ENCODE measurements at places on chromosomes 3 and 15.
A peak's percentile ranks its signal among the peaks of the same experiment; 100 is the strongest.

GRCh38 chr15:70964058-70964457, 71.4 kb downstream of the LRRC49 start:
- DNase-seq, result no peak

DNA sequence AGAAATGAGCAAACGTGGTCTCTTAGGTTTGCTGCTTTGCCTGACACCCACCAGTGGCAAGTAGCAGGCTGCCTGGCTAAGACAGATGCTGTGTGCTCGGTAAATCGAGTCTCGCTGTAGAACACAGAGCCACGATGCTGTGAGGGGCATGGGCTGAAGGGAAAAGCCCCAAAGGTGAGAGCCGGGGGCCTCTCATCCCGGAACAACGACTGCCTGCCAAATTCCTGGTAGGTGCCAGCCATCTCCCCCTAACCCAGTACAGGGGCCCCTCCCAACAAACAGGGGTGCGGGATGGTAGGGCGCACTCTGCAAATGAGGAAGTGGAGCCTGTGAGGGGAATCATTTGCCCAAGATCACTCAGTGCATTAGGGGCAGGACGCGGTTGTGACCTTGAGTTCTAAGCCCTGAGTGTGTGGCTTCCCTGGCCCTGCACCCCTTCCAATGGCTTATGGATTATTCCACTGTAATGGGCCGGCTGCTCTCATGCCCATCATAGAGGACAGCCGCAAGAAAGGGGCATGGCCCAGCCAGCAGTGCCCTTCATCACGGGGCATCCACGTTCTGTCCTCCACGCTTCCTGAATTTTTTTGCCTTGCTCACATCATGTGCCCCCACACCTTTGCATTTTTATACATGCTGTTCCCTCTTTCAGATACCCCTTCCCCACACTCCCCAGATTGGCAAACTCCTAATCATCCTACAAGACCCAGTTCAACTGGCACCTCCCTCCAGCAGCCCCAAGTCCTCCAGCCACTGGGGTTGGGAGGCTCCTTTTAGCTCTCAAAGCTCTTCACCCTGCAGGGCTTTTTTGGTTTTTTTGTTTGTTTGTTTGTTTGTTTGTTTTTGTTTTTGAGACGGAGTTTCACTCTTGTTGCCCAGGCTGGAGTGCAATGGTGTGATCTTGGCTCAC, 125.4 kb downstream of the NUP210 start:
- DNase-seq, result no peak

- DNase-seq, result no peak
Observed at GRCh38 chr3:48563382-48563918, at the start of gene UCN2. Gene UCN2, minus strand, starts transcription at chr3:48563781. Its CDS starts 657 bp downstream, at chr3:48563124.

GRCh38 chr3:184322731-184323487, 8.5 kb downstream of the EIF4G1 start:
- no peak for DNase-seq

DNA sequence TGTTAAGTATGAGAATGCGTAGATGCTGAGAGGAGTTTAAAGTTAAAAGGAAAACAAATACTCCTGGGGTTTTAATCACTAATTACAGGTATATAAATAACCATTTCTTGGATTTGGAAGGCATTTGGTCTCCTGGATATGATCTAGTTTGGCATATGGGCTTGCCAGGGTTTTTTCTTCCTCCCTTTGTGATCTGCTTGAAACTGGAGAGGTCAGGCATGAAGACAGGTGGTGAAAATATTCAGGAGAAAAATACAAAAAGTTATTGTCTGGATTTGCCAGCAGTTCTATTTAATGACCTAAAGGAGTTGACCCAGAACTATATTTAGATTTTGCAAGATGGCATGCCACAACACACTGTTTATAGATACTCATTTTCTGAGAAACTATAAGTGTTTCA, 136.3 kb downstream of the DIPK2A start:
- DNase-seq, result no peak

GRCh38 chr3:102484-102883, 94.1 kb upstream of the CHL1 start:
- no peak for DNase-seq

GRCh38 chr15:23483821-23484299, 36.8 kb upstream of the GOLGA6L2 start:
- no peak for DNase-seq

GRCh38 chr15:38164507-38164906, 88.1 kb upstream of the SPRED1 start:
- DNase-seq, result no peak

DNA sequence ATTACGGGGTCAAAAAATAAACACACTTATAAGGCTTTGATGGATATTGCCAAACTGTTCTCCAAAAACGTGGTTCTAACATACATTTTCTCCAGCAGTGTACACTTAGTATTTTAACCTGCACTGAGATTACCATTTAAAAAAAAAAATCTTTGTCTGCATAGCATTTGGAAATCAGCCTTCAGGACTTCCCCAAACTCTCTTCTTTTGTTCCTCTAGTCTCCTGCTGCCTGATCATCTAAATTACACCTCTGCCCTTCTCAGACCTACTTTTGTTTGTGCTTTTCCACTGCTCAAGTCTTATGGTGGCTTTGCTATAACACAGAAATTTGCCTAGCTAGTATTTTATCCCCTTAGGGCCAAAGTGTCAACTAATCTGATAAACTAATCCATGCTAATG, 3.8 kb downstream of the NCEH1 start:
- no peak for DNase-seq

GRCh38 chr3:39849992-39850715, 40.7 kb downstream of the MYRIP start:
- DNase-seq, result no peak

GRCh38 chr3:29536016-29536758, 255.3 kb downstream of the RBMS3 start:
- DNase-seq, result no peak

GRCh38 chr15:43204016-43204901, 16.6 kb downstream of the EPB42 start:
- DNase-seq, result peak; percentile 60

DNA sequence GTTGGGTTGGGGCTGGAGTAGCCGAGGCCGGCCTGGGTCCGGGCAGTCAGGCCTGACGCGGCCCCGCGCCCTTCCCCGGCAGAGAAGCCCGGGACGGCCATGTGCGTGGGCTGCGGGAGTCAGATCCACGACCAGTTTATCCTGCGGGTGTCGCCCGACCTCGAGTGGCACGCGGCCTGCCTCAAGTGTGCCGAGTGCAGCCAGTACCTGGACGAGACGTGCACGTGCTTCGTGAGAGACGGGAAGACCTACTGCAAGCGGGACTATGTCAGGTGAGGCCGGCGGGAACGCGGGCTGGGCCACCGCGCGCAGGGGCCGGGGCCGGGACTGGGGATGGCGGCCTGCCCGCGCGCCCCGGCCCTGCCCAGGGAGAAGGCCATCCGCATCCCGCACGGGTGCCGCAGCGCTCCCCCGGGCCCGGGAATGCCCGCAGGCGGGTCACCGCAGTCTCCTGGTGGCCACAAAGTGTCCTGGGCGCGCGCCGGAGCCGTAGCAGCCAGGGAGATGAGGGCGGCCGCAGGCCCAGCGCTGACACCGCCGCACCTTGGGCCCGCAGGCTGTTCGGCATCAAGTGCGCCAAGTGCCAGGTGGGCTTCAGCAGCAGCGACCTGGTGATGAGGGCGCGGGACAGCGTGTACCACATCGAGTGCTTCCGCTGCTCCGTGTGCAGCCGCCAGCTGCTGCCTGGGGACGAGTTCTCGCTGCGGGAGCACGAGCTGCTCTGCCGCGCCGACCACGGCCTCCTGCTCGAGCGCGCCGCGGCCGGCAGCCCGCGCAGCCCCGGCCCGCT, 1.3 kb downstream of the ISL2 start:
- DNase-seq, result no peak

- no peak for DNase-seq
Observed at GRCh38 chr15:64780600-64781156, 5.3 kb upstream of the RBPMS2 start.

- no peak for DNase-seq
Observed at GRCh38 chr3:103617961-103618360, 1183.1 kb downstream of the ZPLD1 start.

GRCh38 chr3:122691195-122691594, 10.6 kb downstream of the PARP14 start:
- no peak for DNase-seq

GRCh38 chr3:124429129-124429815, 301.0 kb upstream of the UMPS start:
- DNase-seq, result no peak

GRCh38 chr3:156368189-156368588, 186.7 kb downstream of the SSR3 start:
- no peak for DNase-seq

- DNase-seq, result no peak
Observed at GRCh38 chr3:94548581-94549316, 485.9 kb downstream of the NSUN3 start.

DNA sequence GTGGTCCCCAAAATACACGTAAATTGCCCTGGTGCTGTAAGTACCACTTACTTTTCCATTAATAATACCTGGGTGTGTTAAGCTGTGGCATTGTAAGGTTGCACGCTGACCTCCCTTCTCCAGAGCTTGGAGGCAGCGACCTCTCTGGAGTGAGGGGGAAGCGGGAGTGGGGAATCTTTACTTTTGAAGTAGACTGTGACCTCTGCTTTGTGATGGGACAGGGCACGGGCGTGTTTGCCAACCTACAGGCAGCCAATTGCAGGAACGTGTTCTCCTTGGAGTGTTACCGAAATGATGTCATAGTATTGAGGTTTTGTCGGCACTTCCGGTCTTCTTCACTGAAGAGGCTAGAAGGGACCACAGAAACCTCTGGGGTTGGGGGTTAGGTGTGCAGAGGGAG, 227.3 kb upstream of the C2CD4B start:
- peak; percentile 6 for DNase-seq

- DNase-seq, result no peak
Observed at GRCh38 chr3:113844622-113845222, 6.1 kb downstream of the GRAMD1C start.

- DNase-seq, result no peak
Observed at GRCh38 chr3:141476033-141476432, 10.8 kb upstream of the RASA2 start.

- DNase-seq, result no peak
Observed at GRCh38 chr3:196175116-196175625, 36.0 kb downstream of the ZDHHC19 start.

- DNase-seq, result no peak
Observed at GRCh38 chr3:99429502-99429901, 208.9 kb upstream of the COL8A1 start.

DNA sequence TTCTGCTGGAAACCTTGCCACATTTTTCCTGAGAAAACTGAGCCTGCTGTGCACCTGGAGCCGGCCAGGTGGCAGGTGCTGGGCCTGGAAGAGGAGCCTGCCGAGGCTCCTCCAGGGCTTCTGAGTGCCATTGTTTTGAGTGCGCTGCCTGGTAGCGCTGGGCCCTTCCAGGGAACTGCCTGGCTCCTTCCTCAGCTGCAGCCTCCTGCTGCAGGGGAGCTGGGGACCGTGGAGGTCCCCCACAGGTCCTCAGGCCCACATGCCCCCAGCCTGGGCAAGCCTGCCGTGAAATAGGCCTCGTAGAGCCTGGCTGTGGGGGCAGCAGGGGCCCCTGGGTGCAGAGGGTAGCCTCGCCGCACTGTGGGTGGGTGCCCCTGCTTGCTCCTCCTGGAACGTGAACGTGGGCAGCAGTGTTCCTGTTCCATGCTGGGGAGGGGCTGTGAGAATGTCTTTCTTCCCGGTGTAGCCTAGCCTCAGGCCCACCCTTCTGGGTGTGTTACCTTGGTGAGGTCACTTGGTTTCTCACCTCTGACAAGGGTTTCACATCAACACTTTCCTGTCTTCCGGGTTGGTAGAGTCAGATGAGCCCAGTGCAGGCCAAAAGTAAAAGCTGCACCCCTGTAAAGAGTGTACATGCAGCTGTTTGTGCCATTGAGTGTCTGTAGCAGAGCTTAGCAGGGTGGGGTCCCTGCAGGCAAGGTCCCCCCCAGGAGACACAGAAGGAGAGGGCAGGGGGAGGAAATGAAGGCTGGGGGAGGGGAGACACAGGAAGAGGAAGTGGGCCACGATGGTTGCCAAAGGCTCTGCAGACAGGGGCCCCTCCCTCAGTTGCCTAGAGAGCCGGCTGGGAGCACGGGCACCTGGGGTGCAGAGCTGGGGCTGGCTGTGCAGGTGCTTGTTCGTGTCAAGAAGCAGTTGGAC, 34.5 kb downstream of the KLF13 start:
- no peak for DNase-seq

- no peak for DNase-seq
Observed at GRCh38 chr3:59046839-59047238, 3.0 kb downstream of the CFAP20DC start.

DNA sequence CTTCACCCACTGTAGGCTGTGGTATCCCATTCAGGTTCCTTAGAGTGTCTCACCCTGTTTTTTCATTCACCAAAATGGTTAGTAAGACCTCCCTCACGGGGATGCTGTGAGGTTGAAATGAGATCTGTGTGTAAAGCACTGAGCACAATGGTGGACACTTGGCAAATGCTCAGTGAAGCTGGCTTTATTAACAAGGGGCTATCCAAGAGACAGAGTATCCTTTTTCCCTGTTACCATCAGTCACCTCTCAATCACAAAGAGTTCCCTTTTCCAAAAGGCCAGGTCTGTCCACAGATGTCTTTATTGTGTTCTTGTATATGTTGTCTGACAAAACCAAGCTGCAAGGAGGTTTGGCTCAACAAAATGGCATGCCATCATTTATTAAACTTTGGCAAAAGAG, 138.9 kb upstream of the RARB start:
- DNase-seq, result no peak

DNA sequence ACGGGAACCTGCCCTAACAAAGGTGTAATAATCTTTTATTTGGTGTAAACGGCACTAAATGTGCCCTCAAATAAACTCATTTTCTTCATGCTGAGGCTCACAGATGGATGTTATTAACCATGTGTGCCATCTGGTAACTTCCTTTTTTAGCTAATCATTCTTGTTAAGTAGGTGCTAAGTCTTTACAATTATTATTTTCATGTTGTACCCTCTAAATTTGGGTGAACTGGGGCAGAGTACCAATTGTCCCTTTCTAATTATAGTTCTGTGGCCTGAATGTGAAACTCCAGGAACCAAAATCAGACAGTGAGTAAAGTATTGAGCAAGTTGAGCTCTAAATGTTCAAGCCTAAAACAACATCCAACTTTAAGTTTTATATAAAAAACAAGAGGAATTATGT, 220.7 kb upstream of the CADM2 start:
- DNase-seq, result no peak

DNA sequence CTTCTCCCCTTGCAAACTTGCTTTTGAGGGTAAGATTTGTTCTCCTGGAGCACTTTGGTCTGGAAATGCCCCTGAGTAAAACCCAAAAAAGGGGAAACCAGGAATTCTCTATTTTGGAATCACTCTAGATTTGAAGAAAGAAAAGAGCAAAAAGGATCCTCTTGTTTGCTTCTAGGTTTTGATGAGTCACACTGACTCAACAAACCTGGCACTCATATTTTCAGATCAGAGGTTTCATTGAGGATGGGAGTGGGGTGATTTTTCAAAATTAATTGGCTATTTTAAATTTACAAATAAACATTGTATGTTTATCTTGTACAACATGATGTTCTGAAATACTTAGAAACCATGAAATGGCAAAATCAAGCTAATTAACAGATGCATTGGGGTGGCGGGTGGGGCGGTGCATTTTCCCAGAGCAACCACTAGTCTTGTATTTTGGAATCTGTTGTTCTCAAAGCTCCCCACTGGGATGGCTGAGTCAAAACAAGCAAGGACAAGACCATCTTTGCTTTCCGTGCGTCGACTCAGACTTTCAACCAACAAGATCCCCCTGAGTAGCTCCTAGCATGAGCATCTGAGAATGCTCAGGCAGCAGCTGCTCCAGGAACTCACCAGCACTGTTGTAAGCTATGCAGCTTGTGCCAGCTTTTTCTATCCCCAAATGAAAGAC, 451.4 kb downstream of the WDR72 start:
- no peak for DNase-seq
